ENCODE measurements at places on chromosomes 6 and 20.

DNA sequence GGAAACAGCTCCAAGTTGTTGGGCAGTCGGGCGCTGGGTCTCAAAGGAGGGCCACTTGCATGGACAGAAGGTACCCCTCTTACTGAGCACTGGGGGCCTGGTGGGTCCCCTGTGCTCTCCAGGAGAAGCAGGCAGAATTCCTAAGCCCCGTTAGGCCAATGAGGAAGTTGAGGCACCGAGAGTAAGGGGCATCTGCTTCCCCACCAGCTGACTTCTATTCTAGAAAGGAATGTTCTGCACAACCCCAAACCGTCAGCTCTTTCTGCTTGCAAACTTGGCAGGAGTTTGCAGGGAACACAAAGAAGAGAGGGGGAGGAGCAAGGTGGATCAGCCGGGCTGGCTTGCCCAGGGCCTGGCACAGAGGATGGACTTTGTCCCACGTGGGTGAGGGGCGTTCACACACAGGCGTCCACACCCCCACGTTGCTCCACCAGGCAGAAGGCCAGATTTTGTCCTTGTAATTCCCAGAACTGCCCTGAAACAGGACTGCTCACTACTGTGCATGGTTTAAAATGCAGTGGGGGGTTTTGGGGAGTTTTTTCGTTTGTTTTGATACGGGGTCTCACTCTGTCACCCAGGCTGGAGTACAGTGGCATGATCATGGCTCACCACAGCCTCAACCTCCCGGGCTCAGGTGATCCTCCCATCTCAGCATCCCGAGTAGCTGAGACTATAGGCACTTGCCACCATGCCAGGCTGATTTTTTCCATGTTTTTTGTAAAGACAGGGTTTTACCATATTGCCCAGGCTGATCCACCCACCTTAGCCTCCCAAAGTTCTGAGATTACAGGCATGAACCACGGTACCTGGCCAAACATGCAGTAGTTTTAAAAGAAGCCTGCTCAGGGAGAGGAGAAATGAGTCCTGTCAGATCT, 93.3 kb downstream of the SNX5 start:
- no peak for DNase-seq

- no peak for DNase-seq
Observed at GRCh38 chr6:5746053-5746758, 260.5 kb downstream of the NRN1 start.

DNA sequence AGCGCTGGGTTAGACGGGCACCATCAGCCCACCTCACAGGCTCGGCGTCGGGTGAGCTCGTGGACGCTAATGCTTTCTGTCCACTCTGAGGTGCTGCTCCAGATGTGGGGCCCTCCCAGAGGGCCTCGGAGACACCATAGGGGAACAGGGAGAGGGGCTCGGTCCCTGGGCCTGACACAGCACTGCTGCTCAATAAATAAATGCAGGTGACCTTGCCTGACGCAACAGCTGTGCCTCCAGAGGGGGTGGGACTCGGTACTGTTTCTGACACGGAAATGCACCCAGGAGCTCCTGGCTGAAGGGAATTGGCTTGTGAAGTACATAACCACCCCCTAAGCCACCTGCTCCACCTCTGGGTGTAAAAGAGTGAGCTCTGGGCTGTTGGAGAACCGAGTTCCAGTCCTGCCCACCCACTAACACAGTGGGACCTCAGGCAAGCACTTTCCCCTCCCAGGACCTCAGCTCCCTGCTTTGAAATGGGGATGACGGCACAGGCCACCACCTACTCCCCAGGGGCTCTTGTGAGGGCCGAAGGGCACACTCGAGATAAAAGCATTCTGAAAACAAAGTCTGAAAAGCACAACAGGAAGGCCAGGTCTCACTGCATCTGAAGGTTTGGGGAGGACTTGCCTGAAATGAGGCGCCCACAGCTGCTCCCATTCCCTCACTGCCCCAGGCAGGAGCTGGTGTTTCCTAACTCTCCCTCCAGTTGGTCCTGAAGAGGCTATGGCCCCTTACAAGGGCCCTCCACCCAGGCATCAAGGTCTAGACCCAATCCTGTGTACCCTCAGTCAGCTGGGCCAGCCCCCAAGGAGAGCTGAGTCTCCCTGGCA, 6.7 kb downstream of the KCNK15 start:
- no peak for DNase-seq

DNA sequence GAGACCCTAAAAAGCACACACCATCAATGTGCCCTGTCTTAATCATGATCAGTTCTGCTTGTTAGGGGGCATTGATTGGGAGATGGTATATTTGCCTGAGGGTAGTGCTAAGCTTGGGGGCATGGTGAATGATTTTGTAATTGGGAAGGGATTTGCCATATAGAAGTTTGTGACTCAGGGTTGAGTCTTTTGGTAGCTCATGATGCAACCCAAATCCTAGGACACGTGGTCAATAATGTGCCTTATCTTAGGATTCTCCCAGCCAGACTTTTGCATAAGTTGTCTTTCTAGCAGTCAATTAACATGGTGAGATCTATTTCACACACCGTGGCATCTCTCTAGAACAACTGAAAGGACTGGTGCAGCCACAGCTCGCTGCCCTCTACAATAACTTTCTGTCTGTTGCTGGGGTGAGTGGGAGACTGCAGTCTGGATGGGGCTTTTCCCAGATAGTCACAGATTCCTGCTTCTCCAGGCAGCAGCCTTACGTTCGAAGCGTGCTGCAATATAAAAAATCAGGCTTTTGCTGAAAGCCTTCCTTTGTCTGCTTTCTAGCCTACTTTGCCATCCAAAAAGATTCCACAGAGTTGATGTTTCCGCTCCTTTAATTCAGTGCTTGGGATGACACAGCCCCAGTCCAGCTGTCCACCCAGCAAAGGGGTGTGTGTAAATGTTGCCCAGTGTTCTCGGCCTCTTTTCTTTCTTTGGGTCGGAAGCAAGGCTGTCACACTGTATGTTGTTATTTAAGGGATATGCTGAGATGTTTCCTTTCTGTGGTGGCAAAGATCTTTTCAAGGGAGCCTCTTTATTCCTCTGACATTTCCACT, 58.9 kb downstream of the ID4 start:
- DNase-seq = no peak

- DNase-seq = no peak
Observed at GRCh38 chr6:33426590-33427511, 7.0 kb downstream of the SYNGAP1 start.

GRCh38 chr20:38275815-38276550, 15.4 kb upstream of the KIAA1755 start:
- DNase-seq = no peak

GRCh38 chr20:19466206-19466928, 253.9 kb downstream of the SLC24A3 start:
- DNase-seq = no peak

DNA sequence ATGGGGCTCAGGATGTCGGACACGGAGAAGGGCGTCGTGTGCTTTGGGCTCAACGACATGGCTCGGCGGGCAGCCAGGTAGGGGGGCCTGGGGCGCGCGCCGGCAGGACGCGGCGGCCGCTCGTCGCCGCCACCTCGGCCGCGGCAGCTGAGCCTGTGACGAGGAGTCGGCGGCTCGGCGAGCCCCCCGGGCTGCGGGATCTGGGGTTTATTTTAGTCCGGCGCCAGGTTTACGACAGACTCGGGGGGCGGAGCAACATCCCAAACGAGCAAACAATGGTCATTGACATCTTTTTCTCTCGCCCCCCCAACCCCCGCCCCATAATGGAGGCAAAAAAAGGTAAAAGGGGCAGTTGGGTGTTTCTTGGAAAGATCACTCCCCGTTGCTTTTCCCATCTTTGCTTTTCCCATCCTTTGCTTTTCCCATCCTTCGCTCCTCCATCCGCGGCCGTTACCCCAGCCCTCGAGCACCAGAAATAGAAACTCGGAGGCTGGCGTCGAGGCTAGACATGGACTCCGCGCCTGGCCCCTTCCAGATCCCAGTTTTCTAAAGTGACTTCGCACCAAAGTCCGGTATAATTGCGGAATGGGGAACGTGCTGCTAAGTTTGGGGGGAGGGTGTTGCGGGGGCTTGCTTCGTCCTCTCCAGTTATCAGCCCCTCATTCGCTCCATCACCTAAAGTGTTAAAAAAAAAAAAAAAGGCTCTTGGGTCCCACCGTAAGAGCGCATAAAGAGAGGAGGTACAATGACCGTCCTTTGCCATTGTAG, at the start of gene NKX2-4:
NKX2-4 (minus strand) TSS at position 186 of the 768 bp plus-strand sequence; CDS start at position 59, 127 bp downstream.
- DNase-seq = no peak
